ENCODE measurements at places on chromosomes 12 and 14.
A peak's percentile ranks its signal among the peaks of the same experiment; 100 is the strongest.

GRCh38 chr14:20609215-20610001, 18.2 kb upstream of the RNASE12 start:
- DNase-seq: peak; percentile 43

DNA sequence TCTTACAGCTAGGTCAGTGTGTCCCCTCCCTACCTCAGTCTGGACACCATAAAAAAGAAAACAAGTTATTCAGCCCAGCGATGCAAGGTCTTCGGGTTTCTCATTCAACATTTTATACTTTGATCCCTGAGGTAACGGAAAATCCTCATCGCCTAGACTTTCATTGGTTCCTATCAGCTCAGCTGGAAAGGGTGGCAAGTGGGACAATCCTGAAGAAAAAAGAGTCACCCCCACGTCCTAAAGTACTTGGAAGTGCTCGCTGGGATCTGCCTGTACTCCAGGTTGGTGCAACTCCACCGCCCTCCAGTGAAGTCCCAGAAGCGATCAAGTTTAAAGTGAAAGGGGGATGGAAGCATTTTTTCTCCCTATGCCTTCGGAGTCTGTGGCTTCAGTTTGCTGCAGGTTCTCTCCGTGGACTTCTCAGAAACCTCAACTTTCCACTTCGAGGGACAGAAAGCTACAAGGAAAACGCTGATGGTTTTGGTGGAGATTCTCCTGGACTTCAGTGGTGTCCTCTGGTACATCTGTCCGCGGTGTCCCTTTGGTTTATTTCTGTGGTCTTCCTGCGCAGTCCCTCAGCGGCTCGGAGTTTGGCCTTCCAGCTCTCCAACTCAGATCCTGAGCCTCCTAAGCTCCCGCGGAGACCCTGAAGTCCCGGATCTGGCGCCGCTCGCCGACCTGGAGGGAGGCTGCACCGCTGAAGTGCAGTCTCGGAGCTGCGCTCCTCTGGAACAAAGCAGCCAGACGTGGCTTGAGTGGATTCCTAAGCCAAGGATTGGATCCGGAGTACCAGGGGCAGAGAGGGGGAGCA, 1.8 kb upstream of the LRFN5 start:
- DNase-seq: no peak

GRCh38 chr12:79685068-79685467, 5.7 kb downstream of the PAWR start:
- DNase-seq: no peak

- no peak for DNase-seq
Observed at GRCh38 chr14:49767270-49767570, 733 bp upstream of the KLHDC2 start.

DNA sequence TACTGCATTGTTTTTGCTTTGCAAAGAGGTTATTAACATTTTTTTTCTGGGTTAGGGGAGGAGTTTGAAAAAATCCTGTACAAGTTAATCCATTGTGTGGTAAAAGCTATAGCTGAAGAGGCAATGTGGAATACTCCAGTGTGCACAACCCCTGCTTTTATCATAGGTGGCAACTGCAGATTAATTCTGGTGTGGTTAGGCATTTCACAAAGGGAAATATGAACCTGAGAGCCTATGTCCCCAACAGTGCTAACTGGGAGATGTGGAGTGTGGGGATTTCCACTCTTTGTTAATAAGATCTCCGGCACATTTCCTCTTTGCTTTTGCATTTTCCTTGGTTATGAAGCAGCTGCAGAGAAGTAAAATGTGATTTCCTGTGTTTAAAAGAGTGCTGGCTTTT, 33.6 kb downstream of the PRORP start:
- DNase-seq: no peak

DNA sequence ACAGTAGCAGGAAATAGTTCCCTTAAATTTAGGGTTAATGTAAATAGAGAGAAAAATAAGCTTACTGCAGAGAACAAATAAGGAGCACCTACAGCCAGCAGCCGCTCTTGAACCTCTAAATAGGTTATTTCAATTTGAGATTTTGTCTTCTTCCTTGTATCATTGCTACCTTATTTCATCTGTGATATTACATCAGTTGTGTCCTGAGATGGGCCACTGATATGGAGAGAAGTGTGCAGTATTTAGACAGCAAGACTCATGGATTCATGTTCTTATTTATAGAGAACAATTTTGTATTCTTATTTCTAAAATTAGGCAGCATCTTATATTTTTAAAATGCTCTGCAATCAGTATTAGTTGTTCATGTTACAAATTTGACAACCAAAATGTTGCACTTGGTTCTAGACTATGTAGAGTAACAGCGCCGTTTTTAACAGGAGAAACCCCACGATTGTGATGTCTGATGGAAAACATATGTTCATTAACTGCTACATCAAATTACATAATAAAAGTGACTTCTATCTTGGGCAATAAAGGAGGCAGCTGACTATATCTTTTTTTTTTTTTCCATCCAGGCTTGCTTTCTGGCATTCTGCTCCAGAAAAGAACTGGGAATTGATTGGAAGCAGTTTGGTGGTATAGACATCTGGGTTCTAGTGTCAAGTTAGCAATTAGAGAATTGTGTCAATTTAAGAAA, 117.9 kb downstream of the CAND1 start:
- no peak for DNase-seq

DNA sequence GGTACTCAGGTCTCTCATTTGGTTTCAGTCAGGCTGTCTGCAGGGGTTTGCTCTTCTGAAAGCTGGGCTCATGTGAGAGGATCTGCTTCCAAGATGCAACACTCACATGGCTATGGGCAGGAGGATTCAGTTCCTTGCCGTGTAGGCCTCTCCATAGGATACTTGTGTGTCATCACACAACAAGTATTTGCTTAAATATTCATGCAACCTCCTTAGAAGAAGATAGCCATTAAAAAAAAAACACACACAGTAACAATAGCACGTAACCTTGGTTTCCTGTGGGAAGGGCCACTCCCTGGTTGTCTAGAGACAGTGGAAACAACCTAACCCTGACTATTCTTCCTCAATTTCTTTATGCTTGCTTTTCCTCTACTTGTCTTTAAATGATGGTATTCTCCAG, 31.8 kb upstream of the CLEC4E start:
- no peak for DNase-seq

GRCh38 chr12:95859947-95860850, 1.4 kb downstream of the SNRPF start:
- no peak for DNase-seq

DNA sequence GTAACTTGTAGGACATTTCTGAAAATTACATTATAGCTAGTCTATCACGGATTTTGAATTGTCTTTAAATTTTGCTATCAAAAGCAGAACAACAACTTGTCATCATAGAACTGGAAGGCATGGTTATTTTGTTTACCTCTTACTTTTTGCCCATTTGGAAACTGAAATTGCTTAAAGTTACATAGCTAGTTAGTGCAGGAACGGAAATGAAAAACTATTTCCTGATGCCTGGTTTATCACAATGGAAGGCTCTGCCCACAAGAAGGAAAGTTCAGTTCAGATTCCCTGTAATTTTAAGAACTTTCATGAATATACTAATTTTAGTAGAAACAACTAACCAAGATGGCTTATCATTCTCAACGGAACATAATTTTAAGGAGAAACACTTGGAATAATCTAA, 427.7 kb downstream of the RAD51B start:
- DNase-seq: no peak

- no peak for DNase-seq
Observed at GRCh38 chr14:84340938-84341337, 1189.0 kb upstream of the FLRT2 start.

DNA sequence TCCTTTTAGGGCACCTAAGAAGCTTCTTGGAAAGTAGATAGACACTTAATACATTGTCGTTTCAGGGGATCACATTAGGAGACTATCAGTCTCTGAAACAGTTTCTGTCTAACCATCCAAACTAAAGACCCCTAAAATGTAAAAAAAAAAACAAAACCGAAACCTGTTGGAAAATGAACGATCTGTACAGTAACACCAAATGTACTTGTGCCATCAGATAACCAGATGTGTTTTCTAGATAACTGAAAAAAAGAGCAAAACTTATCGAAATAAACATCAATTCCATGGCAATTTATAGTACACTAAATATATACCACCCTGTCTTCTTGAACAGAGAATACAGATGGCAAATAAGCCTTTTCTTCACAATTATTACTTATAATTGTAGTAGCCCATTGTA, 2.1 kb downstream of the LDHB start:
- DNase-seq: no peak

DNA sequence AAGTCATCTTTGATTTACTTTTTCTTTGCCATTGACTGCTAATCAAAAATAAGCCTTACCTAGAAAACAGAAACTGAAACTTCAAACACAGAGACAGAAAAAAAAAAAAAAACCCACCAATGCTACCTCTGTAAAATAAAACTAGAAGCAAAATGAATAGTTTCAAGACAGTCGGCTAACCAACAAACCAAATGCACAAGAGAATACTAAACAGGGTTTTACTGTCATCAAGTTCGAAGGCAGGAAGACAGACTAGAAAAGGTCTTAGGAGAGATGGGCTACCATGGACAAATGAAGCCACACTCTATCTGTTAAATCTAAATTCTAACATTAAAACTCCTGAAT, 59.5 kb downstream of the SEL1L start:
- no peak for DNase-seq

DNA sequence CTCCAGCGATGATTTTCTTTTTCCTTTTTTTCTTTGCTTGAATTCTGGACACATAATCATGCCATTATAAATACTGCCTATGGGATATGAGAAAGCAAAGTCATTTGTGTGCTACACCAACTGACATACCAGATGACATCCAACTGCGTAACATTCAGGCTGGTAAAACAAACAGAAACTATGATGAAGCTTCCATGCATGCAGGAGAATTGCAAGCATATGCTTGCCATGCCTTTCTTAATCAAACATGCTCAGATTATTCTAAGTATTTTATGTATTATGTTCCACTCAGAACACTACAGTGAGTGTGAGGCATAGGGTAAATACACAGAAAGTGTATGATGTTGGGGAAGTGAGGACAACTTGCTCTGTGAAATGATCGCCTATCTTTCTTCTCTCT, 97.4 kb downstream of the C12orf50 start:
- DNase-seq: no peak

DNA sequence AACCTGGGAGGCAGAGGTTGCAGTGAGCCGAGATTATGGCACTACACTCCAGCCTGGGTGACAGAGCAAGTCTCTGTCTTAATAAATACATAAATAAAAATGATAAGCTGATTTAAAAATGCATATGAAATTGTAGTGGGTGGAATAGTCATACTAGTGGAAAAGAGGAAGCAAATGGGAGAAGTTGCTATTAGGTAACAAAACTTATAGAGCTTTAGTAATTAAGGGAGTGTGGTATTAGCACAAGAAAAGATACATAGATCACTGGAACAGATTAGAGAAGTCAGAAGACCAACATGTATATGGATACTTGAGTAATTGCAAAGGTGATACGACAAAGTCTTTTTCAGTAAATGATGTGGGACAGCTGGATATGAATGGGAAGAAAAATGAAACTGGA, 26.5 kb downstream of the TECPR2 start:
- DNase-seq: no peak

Measured in stimulated activated CD8-positive, alpha-beta memory T cell treated with anti-CD3 and anti-CD28 coated beads, Interleukin-12 subunit alpha, Interleukin-12 subunit beta, amount 100 ng/mL, for 1 hour (primary cell).